ENCODE measurements at places on chromosomes 7 and 10.

DNA sequence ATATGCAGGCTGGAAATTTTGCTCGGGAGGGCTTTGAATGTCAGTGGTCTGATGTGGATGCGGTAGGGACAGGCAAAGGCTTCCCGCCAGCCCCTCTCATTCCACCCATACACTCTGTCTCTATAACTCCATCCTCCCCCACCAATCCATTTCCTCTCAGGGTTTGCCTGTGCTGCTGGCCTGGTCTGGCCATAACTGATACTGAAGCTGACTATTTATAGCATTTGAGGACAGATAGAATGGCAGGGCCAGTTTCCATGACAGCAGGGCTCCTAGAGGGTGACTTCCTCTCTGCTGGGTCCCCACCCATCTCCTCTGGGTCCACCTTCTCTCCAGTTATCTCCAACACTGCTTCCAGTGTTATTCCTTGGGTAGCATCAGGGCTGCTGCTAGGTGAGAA lies 6.6 kb upstream of the PDLIM1 start:
- DNase-seq: no peak

DNA sequence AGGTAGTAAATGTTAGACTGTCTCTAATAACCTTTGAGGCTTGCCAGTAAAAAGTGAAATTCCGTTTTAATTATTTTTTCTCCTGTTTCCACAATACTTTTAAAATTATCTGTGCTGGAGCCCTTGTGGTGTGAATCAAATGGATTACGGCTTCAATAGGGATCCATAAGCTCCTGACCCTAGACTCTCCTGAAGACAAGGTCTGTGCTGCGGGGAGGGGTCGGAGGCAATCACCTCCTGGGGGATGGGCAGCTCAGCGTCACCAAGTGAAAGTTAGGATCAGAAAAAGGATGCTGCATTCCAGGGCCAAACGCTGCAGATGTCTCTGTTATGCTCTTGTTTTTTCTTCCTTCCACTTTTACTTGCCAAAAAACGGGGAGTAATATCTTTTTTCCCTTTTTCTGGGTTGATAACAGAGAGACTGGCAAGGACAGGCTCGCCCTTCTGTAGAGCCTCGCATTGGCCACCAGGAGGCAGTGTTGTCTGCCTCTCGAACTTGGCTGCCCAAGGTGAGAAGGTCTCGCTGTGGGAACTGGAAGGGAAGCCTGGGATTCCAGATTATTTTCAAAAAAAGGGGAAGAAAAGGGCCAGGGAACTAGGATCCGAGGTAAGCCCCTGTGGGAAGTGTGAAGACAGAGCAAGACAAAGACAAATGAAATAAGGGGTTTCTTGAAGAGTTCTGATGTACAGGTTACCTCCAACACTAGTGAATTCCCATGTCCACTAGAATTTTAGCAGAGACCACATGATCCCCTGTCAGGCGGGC lies 621.9 kb downstream of the ACTR3B start:
- no peak for DNase-seq

DNA sequence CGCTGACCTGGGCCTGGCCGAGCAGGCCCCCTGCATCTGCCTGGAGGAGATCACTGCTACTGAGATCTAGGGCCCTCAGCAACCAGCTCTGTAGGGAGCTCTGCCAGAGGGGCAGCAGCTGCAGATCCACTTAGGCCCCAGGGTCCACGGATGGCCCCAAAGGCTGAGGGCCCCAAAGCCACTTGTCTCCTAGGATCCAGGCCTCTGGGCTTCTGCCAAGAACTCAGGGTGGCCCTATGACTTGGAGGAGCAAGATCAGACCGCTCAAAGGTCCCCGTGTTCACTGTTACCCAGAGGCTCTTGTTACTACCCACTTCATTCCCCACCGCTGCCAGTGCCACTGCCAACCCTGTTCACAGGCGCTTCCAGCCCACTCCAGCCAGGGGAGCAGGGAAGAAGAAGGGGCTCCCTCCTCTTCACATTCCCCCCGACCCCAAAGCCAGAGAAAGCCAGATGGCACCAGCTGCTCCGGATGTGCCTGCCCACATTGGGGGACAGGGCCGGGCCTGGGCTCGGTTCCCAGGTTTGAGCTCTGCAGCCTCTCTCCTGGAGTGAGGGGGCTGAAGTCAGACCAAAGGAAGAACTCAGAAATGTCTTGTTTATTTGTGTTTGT lies 7.6 kb downstream of the LZTS2 start:
- peak; percentile 25 for DNase-seq

DNA sequence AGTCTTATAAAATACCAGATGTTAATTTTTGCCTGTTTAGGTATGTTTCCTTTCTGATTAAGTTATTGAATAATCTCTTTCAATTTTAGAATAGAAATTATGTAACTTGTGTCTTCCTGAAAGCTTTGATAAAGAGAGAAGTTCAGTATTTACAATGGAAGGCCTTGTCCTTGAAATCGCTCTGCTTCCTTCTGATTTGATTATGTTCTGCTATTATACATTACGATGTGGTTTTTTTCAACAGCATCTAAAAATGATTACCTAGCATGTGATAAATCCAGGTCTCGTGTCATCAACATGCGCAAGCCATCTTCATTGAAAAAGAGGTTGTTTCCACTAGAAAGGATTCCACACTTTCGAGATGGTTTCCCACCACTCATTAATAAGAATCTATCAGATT lies 96.5 kb upstream of the SLC26A5 start:
- no peak for DNase-seq

DNA sequence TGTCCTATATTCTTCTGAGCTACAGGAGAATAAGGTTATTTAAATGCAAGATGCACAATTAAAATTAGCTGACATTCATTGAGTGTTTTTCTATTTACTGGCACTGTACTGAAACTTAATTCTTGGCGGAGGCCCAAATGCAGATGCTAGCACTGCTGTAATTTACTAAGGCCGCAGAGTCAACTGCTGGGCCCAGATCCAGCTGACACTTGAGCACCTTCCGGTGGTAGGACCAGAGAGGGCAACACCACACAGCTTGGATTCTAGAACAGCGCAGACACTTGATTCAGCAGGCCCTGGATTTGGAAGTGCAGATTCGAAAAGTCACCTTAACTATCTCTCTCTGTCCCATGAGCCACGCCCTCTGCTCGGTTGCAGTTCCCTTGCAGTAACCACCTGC lies 228.6 kb upstream of the TMEM72 start:
- DNase-seq: no peak

GRCh38 chr10:18886102-18886501 lies 162.5 kb upstream of the MALRD1 start:
- no peak for DNase-seq

DNA sequence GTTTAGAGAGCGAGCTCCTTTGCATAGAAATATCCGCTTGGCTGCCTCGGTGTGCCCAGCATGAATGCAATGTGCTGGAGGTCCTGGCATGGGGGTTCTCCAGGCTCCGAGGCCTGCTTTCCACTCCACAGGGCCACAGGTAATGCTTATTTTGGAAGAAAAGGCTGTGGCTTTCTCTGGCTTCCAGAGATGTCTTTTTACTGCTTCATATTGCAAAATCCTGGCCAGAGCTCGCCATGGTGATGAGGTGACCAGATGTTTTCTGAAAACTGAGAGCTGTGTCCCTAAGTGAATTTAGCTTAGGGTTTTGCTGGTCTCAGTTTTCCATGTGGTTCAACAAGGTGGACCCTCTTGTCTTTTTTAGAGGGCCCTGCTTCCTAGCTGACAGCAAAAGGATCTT lies 65.2 kb downstream of the BMPER start:
- DNase-seq: no peak

DNA sequence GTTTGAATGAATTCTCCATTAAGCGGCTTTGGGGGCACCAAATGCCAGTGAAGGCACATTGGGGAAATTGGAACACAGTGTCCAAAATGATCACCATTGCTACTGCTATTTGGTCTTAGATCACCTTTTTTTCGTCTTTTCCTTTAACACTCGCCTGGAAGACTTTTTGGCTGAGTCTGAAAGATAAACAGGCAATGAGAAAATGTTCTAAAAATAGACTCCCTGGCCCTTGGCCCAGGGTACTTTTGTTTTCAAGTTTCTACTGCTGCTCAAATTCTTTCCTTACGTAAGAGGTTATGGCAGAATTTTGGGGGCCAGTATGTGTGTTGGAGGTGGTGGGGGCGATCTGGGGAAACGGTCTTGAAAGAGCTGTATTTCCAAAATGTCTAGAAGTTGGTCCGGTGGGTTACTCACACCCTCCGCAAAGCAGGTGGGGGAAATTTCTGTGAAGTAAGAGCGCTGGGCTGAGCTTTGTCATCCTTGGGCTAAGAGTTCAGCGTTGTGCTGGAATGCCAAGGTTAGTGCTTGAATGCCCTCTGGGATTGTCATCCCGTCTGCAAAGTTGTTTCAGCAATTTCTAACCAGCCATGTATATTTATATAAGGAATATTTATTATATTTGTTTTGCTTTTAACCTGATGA lies 1.3 kb upstream of the ITPRIP start:
- DNase-seq: no peak

DNA sequence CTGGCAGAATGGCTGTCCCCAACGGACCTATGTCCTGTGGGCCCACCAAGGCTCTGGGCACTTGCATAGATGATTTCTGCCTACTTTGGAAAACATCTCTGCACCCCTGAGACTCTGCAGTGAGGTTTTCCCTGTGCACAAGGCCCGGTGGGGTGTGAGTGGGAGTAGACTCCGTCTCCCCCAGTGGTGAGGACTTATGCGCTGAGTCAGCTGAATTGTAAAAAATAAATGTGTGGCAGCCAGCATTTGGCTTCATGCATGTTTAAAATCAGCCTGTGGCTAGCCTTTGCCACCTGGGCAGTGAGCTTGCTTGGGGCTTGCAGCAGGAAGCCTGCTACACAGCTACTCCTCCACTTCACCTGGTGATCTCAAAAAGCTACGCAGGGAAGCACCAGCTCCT lies 139.3 kb upstream of the WDR11 start:
- no peak for DNase-seq

- no peak for DNase-seq
Observed at GRCh38 chr7:35983626-35984025, 169.4 kb upstream of the EEPD1 start.

DNA sequence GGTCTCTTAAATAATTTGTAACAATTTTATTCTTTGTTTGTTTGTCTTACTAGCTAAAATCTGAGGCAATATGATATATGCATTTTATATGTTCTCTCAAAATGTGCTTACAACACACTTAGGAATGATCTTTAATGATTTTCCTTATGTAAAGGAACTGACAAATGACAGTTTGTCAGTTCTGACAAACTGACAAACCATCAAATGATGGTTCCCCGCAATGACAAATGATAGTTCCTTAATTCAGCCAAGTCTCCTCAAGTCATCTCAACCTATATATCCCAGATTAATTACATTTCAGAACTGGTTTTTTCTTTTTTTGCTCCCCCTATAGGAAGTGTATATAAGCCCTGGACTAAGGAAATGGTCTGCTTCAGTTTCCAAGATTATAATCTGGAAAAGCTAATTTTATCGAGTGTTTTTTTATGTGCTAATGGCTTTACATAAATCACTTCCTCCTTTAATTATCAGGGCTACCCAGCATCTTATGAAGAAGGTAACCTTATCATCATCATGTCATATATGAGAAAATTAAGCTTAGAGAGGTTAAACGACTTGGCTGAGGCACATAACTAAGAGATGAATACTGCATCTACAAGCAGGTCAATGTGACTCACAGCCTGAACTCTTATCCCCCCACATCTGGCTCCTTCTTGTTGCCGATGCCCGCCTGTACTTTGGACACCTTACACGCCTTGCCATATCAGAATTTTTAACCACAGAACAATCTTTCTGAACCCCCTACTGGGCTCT lies 75.1 kb downstream of the RELN start:
- no peak for DNase-seq

DNA sequence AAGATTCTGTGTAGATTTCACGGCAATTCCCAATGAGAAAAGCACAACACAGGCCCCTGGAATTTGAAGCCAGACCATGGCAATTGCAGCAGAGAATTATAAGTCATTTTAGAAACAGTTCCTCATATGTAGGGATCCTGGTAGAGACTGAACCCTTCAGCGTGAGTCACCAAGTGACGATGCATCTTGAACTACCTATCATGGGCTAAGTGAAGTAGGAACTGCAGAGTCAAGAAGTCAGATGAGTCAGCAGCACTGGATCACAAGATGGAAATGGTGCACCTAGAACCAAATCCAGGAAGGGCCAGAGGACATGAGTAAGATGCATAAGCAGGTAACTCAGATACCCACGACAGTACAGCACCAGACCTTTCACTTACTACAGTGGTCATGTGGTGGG lies 140.0 kb upstream of the TPK1 start:
- no peak for DNase-seq

Data from NCI-H524 (cell line).